Heart left ventricle (tissue), 16 donors: ENCODE measurements at places on chromosomes 2 and 18. TPM values are rescaled to one million over a fixed set of nuclear protein-coding genes. Genes with fewer than 3 reads are reported as not detected.

- no peak for DNase-seq
Observed at GRCh38 chr2:199810422-199811171, 40.4 kb downstream of the FTCDNL1 start.

DNA sequence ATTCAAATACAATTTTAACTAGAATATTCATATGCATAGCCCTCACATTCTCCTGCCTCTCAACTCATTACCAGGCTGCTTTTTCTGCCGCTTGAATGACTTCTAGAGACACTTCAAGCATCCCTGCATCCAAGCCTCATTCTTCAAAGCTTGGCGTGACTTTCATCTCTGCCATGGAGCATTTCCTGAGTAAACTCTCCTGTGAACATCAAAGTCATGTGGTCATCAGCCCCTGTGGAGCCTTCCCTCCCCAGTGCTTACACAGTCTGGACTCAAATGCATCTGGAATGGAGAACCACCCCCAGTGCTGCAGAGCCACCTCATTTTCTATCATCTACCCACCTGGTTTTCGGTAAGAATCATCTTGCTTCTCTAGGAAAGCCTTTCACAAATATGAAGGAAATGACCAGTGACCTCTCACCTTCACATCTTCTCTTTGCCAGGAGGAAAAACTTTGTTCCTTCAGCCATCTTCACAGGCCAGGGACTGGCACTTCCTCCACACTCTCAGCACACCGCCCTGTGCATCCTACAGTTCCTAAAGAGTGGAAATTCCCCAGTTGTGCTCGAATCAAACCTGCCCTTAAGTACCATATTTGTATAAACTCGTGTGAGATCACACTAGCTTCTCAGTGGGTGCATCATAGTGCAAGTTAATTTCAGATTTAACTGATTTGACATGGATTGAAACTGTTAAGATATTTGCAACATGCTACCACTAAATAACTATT is 116.4 kb downstream of the COL6A3 start:
- DNase-seq: no peak

GRCh38 chr2:98496750-98497493 is 52.3 kb downstream of the INPP4A start:
- no peak for DNase-seq

DNA sequence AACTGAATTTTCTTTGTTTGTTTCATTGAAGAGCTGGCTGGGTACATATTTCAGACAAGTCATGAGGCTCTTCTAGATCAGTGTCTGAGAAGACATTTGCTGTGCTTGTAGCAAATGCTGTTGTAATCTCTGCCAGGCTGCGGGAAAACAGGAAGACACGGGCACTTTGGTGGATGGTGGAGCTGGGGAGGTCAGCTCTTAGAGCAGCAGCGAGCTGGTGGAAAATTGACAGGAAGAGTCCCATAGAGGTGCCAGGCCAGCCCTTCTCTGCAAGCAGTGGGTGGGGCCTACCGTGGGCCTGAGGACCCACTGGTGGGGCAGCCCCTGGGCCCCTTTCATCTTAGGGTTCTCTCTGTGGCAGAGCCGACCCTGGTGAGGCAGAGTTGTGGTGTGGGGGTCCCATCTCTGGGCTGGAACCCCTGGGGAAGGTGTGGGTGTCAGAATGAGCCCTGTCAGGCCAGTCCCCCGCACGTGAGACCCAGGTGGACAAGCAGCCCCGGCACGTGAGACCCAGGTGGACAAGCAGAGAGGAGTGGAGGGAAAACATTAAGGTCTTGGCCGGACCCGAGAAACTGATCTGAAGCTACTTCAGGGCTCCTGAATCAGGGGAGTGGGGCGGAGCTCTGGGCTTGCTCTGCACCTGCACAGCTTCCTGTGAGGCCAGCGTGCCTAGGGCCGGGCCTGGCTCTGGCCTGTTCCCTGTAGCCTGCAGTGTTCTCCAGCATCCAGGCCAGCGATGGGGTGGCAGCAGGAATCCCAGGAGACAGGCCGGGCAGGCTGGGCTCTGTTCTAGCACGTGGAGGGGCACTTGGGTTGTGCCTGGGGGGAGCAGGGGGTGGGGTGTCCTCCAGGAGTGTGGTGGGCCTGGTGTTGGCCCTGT is 273.5 kb upstream of the HDAC4 start:
- DNase-seq: no peak

DNA sequence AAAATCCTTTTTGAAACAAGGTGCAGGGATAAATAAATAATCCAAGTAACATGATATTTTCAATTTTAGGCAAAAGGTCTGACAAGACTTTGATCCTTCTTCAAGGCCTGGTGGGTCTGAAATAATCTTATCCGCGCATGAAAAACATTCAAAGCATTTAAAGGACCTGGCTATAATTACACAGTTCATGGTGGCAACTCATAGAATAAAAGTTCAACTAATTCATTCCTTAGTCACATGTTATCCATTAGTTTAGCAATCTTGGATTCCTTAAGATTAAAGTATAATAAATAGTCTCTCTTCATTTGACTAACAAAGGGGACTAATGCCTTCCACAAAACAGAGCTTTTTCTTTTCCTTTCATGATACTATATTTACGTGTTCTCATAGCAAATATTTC is 21.0 kb upstream of the SLC38A11 start:
- DNase-seq: no peak

The TMEM237 gene
- total RNA-seq: 19.9 TPM

The NYAP2 gene
- total RNA-seq: not detected

The CNGA3 gene
- not detected for total RNA-seq
